WTC11 (cell line): ENCODE measurements at places on chromosomes 2 and 18.

GRCh38 chr2:28406276-28407096 is 13.8 kb downstream of the FOSL2 start:
- no peaks in the 10 kb centered on the region for H3K36me3 ChIP-seq
- H3K4me3 ChIP-seq, result no peak overlapping the region
- H3K27me3 ChIP-seq, result no peaks in the 10 kb centered on the region
- peaks cover 2% of the 10 kb centered on the region; the same call in 1 of the 2 replicates for H3K4me1 ChIP-seq
- DNase-seq, result no peak
- H3K27ac ChIP-seq, result no peak overlapping the region

GRCh38 chr2:47094511-47095142 is 60.5 kb downstream of the STPG4 start:
- no peak overlapping the region for H3K4me3 ChIP-seq
- DNase-seq, result no peak
- peaks cover 14% of the 10 kb centered on the region for H3K27me3 ChIP-seq
- no peaks in the 10 kb centered on the region for H3K4me1 ChIP-seq
- no peak overlapping the region for H3K27ac ChIP-seq

- H3K27ac ChIP-seq, result no peak overlapping the region
- no peak for DNase-seq
- no peaks in the 10 kb centered on the region for H3K4me1 ChIP-seq
- no peak overlapping the region for H3K4me3 ChIP-seq
These were observed 10.5 kb downstream of the AQP12B start for GRCh38 chr2:240672076-240672700.

GRCh38 chr2:141557329-141558095 is 573.3 kb downstream of the LRP1B start:
- peak overlapping the region; percentile 27; the same call in 1 of the 2 replicates for H3K27ac ChIP-seq
- H3K36me3 ChIP-seq, result no peaks in the 10 kb centered on the region
- no peak for DNase-seq
- H3K4me3 ChIP-seq, result no peak overlapping the region
- H3K4me1 ChIP-seq, result peaks cover 25% of the 10 kb centered on the region

- H3K4me1 ChIP-seq, result peaks cover 21% of the 10 kb centered on the region
- DNase-seq, result peak; percentile 85
- peak overlapping the region; percentile 92 for H3K4me3 ChIP-seq
- H3K27me3 ChIP-seq, result peaks cover 11% of the 10 kb centered on the region
- peaks cover 20% of the 10 kb centered on the region for H3K36me3 ChIP-seq
- no peak overlapping the region for H3K27ac ChIP-seq
These were observed 154.6 kb downstream of the CCDC74A start for GRCh38 chr2:131682122-131682944.

DNA sequence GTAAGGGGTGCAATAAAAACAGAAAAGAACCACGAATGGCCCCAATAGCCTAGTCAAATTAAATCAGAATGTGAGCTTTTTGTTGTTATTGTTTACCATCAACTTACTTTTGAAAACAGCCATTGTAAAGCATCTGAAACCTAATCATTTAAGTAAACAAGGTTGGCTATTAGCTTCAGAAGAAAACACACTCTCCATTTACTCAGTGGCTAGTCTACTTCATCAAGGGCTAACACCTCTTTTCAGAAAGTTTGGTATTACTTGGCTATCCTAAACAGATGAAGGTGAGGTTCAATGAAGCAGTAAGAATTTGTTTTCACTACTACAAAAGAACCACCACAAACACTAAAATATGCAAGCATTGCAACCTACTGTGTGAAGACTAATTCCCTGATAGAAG is 398.0 kb downstream of the CDH2 start:
- peaks cover 13% of the 10 kb centered on the region for H3K4me1 ChIP-seq
- H3K27ac ChIP-seq, result no peak overlapping the region
- H3K27me3 ChIP-seq, result peaks cover 32% of the 10 kb centered on the region
- no peak for DNase-seq
- no peak overlapping the region for H3K4me3 ChIP-seq

GRCh38 chr2:235545339-235546150 is 51.7 kb downstream of the AGAP1 start:
- peaks cover 61% of the 10 kb centered on the region for H3K4me1 ChIP-seq
- no peaks in the 10 kb centered on the region for H3K36me3 ChIP-seq
- no peak for DNase-seq

DNA sequence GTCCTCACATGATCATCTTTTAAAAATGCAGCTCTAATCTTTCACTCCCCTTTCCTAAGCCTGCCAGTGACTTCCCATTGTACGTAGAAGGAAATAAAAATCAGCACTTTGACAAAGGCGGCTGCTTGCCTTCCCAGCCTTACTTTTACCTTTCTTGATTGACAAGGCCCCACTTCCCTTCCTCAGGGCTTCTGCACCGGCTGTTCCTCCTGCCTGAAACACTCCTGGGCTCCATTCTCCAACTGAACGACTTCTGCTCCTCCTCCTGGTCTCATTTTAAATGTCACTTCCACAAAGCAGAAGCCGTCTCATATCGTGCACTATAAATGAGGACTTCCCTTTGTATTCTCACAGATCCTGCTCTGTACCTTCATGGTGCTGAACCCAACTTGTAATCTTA is 56.1 kb downstream of the OSBPL6 start:
- H3K36me3 ChIP-seq, result no peaks in the 10 kb centered on the region
- peaks cover 17% of the 10 kb centered on the region for H3K4me1 ChIP-seq
- no peak overlapping the region for H3K4me3 ChIP-seq
- H3K27me3 ChIP-seq, result no peaks in the 10 kb centered on the region
- DNase-seq, result no peak
- H3K27ac ChIP-seq, result no peak overlapping the region

GRCh38 chr2:165390875-165391274 is 78.6 kb upstream of the CSRNP3 start:
- H3K4me1 ChIP-seq, result peaks cover 8% of the 10 kb centered on the region
- no peak overlapping the region for H3K4me3 ChIP-seq
- no peaks in the 10 kb centered on the region for H3K27me3 ChIP-seq
- no peaks in the 10 kb centered on the region for H3K36me3 ChIP-seq

- H3K27me3 ChIP-seq, result no peaks in the 10 kb centered on the region; the same call in 1 of the 2 replicates
- no peak overlapping the region for H3K27ac ChIP-seq
- no peaks in the 10 kb centered on the region for H3K4me1 ChIP-seq
- no peak for DNase-seq
- H3K4me3 ChIP-seq, result no peak overlapping the region
- no peaks in the 10 kb centered on the region for H3K36me3 ChIP-seq
These were observed 490.4 kb upstream of the SPRED2 start for GRCh38 chr2:65922794-65923193.

DNA sequence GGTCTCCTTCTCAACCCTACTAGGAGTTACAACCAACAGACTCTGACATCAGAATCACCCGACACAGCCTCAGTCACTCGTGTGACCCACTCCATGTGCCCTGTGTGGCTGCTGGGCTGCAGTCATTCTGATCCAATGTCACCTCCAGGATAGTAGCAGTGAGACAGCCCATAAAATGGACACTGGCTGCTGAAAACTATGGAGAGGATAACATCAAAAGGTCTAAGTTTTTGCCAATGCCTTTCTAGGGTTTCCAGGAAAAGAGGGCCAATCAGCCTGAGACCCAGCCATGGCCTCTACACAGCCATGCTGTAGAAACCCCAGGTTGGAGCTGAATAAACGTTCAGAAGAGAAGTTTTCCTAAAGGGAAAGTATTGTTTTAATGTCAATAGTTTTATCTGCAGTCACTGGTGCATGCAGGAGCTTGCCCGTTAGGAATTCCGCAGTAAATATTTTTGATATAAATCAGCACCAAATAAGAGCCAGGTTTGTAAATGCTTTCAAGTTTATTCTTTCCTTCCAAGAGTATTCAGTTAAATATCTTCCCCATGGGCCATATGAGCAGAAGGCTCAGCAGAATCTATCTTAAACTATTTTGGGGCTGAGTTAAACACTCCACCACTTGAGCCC is 92.2 kb upstream of the PID1 start:
- DNase-seq, result no peak
- no peaks in the 10 kb centered on the region for H3K27me3 ChIP-seq
- H3K4me1 ChIP-seq, result peaks cover 7% of the 10 kb centered on the region
- H3K4me3 ChIP-seq, result no peak overlapping the region
- H3K36me3 ChIP-seq, result no peaks in the 10 kb centered on the region
